ENCODE measurements at places on chromosomes 2 and 18. TPM values are rescaled to one million over a fixed set of nuclear protein-coding genes. Genes with fewer than 3 reads are reported as not detected.

The PTPN18 gene
- total RNA-seq, result 28.7 TPM

The POTEI gene
- total RNA-seq, result not detected

The REG1A gene
- not detected for total RNA-seq

The DSG1 gene
- total RNA-seq, result not detected

The MYOM1 gene
- total RNA-seq, result 0.41 TPM

The DSG2 gene
- 57.7 TPM for total RNA-seq

The SLC38A11 gene
- 0.03 TPM for total RNA-seq

The LYG2 gene
- total RNA-seq, result 0.18 TPM

The NUP35 gene
- total RNA-seq, result 31.8 TPM

The EVX2 gene
- total RNA-seq, result not detected

The YES1 gene
- 16.6 TPM for total RNA-seq

The MAP3K19 gene
- total RNA-seq, result not detected

The KCNJ13 gene
- not detected for total RNA-seq

The FECH gene
- 38.7 TPM for total RNA-seq

The INHA gene
- total RNA-seq, result 0.47 TPM

The ASB18 gene
- not detected for total RNA-seq

The B4GALT6 gene
- 4.2 TPM for total RNA-seq

The CHRND gene
- total RNA-seq, result not detected

The KCNG2 gene
- total RNA-seq, result 0.07 TPM

The MAT2A gene
- 655 TPM for total RNA-seq

The LANCL1 gene
- 28.3 TPM for total RNA-seq

The FOXD4L1 gene
- 0.31 TPM for total RNA-seq

The KYNU gene
- 242 TPM for total RNA-seq

The COPS9 gene
- total RNA-seq, result 304 TPM

The TMEM247 gene
- total RNA-seq, result not detected

The USP40 gene
- total RNA-seq, result 23.2 TPM

The SFT2D3 gene
- 4.4 TPM for total RNA-seq

The NOL4 gene
- total RNA-seq, result not detected

The ATP6V1B1 gene
- 3.6 TPM for total RNA-seq

The SLC40A1 gene
- total RNA-seq, result 1.6 TPM

The NBAS gene
- 15.3 TPM for total RNA-seq

The PEX13 gene
- total RNA-seq, result 14.9 TPM
